ENCODE measurements at places on chromosomes 1 and 21.

DNA sequence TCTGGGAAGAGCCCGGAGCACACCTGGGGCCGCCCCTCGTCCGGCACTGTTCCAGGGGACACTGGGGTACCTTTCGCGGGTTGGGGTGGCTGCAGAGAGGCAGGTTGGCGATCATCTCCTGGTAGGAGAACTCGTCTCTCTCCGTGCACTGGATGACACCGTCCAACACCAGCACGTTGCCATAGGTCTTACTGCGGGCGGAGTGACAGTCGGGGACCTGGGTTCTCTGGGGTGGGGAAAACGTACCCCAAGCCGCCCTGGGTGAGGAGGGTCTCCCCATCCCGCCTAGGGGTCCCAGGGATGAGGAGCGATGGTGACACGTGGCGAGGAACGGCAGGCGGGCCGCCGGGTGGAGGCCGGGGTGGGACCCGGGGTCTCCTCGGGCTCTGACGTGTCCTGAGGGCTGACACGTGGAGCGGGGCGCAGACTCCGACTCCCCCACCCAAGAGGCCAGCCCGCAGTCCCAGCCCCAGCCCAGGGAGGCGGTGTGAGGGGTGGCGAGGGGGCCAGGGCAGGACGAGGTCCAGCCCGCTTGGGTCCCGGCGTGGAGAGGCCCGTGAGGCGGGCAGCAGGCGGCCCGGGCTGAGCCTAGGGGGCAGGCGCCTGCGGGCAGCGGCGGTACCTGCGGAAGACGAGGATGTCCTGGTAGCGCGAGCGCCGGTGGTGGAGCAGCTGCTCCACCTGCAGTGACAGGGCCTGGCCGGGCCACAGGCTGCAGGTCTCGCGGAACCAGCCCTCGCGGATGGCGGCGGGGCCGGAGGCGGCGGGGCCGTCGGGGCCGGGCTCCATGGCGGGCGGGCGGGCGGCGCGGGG, 457 bp downstream of the SRM start:
- DNase-seq, result no peak

DNA sequence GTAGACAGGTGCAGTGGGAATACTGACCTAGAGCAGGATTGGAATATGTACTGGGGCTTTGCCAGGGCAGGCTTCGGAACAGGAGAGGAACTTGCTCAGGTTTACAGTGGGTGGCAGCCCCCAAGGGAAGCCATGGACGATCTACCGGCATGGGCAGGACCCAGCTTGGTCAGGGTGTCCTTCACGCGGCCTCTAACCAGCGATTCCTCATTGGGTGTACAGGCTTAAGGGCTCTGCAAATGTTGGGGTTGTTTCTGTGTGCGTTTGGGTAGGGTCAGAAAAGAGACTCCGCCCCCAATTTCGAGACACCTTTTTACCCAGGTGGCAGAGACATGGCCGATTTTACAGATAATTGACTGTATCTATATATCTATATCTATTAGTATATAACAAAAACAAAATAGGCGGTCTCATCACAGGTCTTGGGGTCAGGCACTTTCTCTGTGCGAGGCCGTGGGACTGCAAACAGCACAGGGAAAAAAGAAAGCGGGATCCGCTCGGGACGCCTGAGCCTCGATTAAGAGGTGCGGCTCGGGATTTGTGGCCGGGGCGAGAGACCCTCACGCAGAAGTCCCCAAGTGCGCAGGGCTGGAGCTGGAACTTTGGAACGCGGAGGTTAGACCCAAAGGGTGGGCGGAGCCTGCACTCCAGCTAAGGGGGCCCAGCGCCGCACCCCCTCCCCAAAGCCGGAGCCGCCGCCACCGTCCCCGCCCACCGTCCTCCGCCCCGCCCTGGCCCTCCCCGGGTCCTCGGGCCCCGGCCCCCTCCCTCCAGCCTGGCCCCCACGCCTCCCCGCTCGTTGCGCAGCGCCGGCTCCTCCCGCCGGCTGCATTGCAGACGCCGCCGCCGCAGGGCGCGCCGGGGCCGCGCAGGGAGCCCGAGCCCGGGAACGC, 67.5 kb upstream of the VAMP3 start:
- no peak for DNase-seq

DNA sequence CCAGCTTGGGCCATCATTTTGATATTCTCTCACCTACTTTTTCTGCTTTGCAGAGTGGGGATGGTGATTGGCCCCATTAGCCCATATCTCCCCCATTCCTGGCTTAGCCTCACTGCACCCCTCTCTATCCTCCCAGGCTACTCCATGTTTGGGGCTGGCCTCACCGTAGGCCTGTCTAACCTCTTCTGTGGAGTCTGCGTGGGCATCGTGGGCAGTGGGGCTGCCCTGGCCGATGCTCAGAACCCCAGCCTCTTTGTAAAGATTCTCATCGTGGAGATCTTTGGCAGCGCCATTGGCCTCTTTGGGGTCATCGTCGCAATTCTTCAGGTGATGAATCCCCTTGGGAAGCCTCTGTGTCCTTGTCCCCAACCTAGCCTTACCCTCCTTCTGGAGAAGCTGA, 2.1 kb upstream of the B4GALT2 start:
- no peak for DNase-seq

GRCh38 chr1:100952104-100952745, 56.3 kb downstream of the SLC30A7 start:
- no peak for DNase-seq

DNA sequence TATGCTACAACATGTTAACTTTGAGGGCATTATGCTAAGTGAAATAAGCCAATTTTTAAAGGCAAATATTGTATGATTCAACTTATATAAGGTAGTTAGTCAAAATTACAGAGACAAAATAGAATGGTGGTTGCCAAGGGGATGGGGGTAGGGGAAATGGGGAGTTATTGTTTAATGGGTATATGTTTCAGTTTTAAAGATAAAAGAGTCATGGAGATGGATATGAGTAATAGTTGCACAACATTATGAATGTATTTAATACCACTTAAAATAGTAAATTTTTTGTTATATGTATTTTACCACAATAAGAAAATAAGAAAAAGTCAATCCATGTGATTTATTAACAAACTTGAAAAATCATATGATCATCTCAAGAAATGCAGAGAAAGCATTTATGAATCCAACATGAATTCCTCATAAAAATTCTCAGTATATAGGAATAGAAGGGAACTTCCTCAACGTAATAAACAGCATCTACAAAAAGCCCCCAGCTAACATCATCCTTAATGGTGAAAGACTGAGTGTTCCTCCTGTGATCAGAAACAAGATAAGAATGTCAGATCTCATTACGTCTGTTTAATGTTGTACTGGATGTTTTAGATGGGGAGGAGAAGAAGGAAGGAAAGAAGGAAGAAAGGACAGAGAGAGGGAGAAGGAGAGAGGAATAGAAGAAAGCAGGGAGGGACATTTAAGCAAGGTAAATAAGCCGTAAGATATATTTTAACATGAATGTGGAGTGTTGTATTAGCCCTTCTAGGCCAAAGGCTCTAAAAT, 6.7 kb upstream of the TSEN15 start:
- no peak for DNase-seq

GRCh38 chr21:42614811-42615351, 38.5 kb upstream of the PDE9A start:
- no peak for DNase-seq

All from GM19239 (cell line).